ENCODE measurements at places on chromosomes 1 and 21. TPM values are rescaled to one million over a fixed set of nuclear protein-coding genes. Genes with fewer than 3 reads are reported as not detected.
A peak's percentile ranks its signal among the peaks of the same experiment; 100 is the strongest.

- peak; percentile 38 for DNase-seq
These were observed 29.3 kb upstream of the USP1 start for GRCh38 chr1:62407398-62408009.

GRCh38 chr1:3465935-3466321 lies 11.5 kb downstream of the ARHGEF16 start:
- DNase-seq, result no peak

DNA sequence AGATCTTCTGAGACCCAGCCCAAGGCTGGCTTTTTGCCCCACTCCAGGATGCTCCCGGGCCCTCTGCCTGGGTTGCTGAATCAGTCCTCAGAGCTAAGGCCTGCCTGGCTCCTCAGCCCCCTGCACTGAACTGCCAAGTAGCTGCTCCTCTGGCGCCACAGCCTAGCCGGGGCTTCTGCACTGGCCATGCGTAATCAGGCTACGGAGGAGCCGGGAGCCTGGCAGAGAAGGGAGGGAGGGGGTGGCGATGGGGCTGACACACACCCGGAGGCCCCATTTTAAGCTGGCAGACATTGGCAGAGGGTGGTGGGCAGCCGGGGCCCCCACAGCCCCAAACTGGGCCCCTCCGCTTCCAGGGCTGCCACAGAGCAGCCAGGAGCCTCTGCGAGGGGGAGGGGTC lies 38.7 kb downstream of the ALPL start:
- DNase-seq, result no peak

DNA sequence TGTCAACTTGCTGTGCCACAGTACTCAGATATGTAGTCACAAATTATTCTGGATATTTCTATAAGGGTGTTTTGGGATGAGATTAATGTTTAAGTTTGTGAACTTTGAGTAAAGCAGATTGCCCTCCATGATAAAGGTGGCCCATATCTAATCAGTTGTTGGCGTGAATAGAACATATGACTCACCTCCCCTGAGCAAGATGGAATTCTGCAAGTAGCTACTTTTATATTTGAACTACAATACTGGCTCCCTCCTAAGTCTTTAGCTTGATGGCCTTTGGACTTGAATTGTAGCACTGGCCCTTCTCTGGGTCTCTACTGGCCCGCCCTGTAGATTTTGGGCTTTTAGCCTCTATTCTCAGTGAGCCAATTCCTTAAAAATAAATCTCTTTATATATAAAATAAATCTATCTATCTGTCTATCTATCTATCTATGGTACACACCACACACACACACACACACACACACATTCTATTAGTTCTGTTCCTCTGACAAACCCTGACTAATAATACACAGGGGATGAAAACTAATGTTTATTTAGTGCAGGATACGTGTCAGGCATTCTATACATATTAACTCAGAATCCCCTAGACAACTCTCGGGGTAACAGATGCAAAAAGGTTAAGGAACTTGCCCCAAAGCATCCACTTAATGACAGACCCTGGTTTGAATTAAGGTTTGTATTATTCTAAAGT lies 37.9 kb upstream of the PDC start:
- DNase-seq, result no peak

DNA sequence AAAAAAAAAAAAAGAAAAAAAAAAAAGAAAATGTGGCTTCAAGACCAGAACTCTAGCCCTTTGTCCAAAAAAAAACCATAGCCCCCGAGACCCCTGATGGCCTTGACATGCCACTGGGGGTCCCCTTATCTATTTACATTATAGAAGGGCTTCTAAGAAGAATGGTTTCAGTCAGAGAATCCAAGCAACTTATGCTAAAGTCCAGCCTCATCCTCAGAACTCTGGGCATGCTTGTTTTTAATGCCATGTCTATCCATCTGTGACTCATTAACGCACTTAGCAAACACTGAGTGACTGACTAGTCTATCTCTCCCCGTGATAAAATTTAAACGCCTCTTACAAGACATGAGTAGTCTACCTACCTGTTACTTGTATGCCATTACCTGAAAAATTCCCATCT lies 29.3 kb downstream of the ERG start:
- no peak for DNase-seq

DNA sequence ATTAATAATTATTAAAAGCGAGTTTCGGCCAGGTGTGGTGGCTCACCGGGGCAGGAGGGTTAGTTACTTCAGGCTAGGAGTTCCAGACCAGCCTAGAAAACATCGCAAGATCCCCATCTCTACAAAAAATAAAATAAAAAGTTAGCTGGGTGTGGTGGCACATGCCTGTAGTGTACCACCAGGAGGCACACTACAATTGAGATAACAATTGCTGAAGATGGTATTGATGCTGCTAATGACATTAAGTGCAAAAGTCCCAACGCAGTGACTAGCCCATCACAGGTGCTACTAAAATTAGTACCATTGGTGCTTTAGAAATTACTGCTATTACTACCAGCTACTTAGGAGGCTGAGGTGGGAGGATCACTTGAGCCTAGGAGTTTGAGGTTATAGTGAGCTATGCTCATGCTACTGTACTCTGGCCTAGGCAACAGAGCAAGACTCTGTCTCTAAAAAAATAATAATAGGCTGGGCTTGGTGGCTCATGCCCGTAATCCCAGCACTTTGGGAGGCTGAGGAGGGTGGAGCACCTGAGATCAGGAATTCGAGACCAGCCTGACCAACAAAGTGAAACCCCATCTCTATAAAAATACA lies 156.6 kb downstream of the GREM2 start:
- no peak for DNase-seq

DNA sequence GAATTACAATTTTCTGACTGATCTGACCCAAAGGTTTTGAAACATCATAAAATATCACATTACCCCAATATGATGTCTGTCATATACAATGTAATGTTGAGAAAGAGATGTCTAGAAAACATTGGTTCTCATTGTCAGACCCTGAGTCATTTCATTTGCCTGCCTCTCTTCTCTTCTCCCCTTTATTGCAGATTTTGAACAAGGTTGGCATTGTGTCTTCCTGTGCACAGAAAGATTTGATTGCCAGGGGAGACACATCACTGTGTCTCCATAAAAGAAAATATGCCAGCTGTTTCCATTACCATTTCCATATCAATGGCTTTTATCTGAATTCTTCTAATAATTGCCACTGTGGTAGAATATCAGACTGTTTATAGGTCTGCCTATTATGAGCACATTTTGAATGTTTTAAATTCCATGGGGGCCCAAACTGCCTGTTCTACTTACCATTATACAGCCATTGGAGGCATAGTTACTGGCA lies 65.6 kb downstream of the IFI44 start:
- no peak for DNase-seq

GRCh38 chr1:48530727-48531351 lies 58.8 kb upstream of the SPATA6 start:
- peak; percentile 47 for DNase-seq

DNA sequence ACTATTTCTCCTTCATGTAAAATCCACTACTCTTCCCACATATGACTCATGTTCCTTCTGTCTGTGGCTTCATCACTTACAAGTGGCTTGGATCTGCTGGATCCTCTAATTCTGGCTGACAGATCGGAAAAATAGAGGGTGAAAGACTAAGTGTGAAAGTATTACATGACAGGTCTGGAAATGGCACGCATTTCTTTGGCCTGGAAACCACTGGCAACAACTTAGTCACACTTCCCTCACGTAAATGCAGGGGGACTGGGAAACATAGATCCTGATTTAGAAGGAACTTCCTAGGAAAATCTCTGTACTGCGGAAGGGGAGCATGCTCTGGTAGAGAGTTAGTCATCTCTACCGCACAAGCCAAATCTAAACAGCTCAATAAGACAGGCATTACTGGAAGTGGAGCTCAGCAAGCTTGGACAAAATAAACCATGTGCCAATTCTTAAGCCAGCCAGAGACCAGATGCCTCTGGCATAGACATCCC lies 305.4 kb upstream of the PTBP2 start:
- peak; percentile 20 for DNase-seq

The LMOD1 gene
- 4.4 TPM for polyA plus RNA-seq

The ACTL8 gene
- polyA plus RNA-seq, result not detected

The CXADR gene
- 25.5 TPM for polyA plus RNA-seq

The TCHH gene
- polyA plus RNA-seq, result 0.21 TPM

The S100A14 gene
- polyA plus RNA-seq, result 133 TPM

The GCSAML gene
- 0.81 TPM for polyA plus RNA-seq

The MYOM3 gene
- polyA plus RNA-seq, result 0.34 TPM
